ENCODE measurements at places on chromosomes 4 and X.

DNA sequence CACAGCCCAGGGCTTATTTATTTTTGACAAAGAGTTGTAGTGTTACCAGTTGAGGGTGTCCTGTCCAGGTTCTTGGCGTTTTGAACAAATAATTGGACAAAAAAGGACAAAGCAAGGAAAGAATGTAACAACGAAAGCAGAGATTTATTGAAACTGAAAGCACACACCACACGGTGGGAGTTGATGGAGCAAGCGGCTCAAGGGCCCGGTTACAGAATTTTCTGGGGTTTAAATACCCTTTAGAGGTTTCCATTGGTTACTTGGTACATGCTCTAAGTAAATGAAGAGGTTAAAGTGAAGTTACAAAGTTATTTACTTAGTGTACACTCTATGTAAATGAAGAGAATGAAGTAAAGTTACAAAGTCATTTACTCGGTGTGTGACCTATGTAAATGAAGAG lies 27.8 kb upstream of the OPHN1 start:
- no peak for DNase-seq

GRCh38 chr4:80788798-80789197 lies 241.7 kb upstream of the BMP3 start:
- no peak for DNase-seq

DNA sequence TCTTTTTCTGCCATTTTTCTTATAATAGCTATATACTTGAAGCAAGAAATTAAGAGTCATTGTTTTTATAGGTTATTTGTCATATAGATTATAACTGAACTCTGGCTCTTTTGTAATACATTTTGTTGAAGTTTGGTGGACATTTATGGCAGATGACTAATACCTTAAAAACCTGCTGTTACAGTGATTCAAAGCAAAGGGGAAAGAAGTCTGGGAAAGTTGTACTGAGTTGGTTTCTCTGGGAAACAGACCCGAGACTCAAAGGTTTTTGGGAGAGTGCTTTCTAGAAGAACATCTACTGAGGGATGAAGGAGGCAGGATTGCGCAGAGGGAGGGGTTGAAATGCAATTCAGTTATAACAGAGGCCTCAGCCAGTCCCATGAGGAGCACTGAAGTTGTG lies 35.9 kb downstream of the NAP1L5 start:
- no peak for DNase-seq

- no peak for DNase-seq
These were observed 15.7 kb downstream of the HELT start for GRCh38 chr4:185033950-185034349.

DNA sequence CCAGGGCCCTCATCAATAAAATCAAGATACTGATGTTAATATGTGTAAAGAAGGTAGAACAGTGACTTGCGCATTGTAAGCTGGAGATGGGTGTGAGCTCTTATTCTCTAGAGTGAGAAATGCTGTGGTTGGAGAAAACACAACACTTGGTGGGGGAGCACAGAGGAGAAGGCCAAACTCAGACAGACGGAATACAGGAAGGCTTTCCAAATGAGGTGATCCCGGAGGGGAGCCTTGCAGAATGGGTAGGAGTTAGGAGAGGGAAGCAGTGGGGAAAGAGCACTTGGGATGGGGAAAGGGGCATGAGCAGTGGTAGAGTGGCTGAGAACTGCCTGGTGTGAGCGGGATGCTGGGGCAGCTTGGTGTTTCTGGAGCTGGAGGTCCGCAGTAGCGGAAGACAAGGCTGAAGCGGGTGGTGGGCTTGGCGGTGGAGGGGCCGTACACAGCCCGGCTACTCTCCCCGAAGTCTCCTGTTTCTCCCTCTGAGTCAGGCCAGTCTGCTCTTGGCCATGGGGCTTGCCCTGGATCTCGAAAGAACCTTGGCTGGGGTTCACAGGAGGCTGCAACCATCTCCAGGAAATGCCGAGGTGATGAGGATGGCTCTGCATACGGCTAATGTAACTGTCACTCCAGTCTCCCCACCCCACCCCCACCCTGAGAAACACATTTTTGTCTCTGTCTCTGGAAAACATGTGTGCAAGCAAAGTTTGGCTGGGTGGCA lies 11.3 kb upstream of the PLAC1 start:
- DNase-seq, result no peak

DNA sequence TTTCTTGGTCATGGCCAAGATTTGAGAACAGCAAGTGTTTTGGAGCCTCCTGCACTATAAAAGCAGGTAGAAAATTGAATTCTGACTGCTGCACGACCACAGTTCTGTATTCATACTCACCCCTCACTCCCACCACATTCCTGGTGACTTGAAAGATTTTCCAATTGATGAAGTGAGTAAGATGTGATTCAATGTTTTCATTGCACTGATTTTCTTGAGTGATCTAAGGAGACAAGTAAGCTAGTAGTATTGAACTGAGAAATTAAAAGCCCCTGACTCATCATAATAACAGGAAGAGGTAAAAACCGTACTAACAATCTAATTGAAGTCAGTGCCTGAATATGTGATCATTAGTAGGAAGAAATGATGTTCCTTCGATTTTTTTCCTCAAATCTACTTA lies 6.1 kb upstream of the SEC24D start:
- DNase-seq, result no peak
